Myometrial cell (primary cell): ENCODE measurements at places on chromosomes 6 and 20. TPM values are rescaled to one million over a fixed set of nuclear protein-coding genes. Genes with fewer than 3 reads are reported as not detected.

Gene COL9A1
- not detected in 2 replicates for total RNA-seq

Gene NFKBIL1
- total RNA-seq = 22.0 and 28.5 TPM in 2 replicates

Gene MICB
- total RNA-seq = 25.7 and 26.2 TPM in 2 replicates

Gene GPR6
- total RNA-seq = not detected in 2 replicates

Gene ID4
- 3.5 and 4.4 TPM in 2 replicates for total RNA-seq

Gene ARFGEF3
- under 0.01 TPM in 2 replicates for total RNA-seq

Gene ZNF335
- 9.5 and 12.4 TPM in 2 replicates for total RNA-seq

Gene POU5F1
- not detected in 2 replicates for total RNA-seq

Gene SMPDL3A
- 7.6 and 13.0 TPM in 2 replicates for total RNA-seq

Gene NKAIN2
- not detected in 2 replicates for total RNA-seq

Gene LAMA4
- total RNA-seq = 128 and 138 TPM in 2 replicates

Gene FRS3
- 2.0 and 3.9 TPM in 2 replicates for total RNA-seq

Gene MYLK4
- total RNA-seq = under 0.01 and 0.18 TPM in 2 replicates

Gene ESF1
- total RNA-seq = 3.2 and 4.4 TPM in 2 replicates
